ENCODE measurements at places on chromosomes 7 and 10.

DNA sequence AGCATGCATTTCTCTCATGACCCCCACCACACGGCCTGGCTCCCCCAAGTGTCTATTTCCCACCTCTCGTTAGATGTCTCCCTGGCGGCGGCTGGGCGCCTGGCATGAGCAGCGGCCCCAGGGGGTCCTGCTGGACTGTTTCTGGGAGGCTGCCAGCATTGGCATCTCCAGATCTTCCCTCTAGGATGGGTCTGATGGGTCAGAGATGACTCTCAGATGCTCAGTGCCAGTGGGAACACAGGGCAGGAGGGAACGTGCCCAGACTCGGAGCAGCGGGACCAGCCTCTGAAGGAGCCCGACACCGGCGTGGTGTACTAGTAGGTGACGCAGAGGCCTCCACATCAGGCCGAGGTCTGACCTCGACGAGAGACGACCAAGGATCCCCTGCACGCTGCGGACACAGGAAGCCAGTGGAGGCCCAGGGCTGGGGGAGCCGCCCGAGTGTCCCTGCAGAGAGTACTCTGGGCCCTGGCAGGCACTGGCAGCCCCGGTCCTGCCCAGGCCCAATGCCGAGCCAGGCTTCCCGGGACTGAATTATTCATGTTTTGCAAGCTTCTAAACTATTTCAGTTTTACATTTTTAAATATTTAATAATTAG lies 238.8 kb downstream of the ELFN1 start:
- DNase-seq, result no peak

- peak; percentile 54 for DNase-seq
Observed at GRCh38 chr10:5776881-5777197, 36.4 kb downstream of the GDI2 start.

DNA sequence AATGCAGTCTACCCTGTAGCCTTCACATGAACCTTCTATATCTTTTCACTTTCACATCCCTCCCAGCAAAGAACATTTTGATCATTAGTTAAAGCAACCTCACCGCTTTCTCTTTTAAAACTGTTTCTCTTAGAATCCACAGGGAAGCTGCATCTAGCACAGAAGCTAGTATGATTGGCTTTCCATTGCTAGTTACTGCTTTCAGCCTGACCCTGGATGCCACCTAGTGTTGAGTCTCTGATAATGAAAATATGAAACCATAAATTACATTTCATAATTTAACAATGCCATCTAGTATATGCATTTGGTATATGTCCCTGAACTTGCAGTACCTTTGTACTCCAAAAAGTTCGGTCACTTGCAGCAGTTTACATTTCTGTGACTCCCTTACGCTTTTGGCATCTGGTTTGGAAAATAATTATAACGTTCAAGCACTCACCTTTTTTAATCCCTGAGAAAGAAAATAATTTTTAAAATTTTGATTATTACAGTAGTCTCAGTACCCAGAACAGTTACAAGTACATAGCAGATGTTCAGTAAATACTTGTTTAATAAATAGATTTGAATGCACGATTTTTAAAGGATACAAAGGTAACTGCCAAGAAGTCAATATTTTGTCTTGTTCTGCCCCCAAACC lies 22.7 kb downstream of the CISD1 start:
- peak; percentile 30 for DNase-seq

DNA sequence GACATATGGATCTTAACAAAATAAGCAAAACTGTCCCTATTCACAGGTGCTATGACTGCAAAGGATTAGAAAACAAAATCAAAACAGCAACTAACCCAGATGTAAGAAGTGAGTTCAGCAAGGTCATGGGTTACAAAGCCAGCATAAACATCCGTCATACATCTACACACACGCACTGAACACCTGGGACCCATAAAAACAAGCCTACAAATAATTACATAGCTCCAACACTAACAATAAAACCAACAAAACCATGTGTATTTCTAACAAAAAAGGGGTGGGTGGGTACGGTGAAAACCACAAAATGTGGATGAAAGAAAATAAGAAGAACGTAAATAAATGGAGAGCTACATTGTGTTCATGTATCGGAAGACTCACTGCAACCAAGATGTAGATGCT lies 256.8 kb downstream of the ELFN1 start:
- DNase-seq, result no peak

- DNase-seq, result no peak
Observed at GRCh38 chr10:105797234-105797890, 1156.3 kb downstream of the SORCS3 start.

- peak; percentile 32 for DNase-seq
Observed at GRCh38 chr7:94907811-94908322, 473 bp downstream of the PPP1R9A start.

- DNase-seq, result no peak
Observed at GRCh38 chr7:69309601-69310000, 288.7 kb upstream of the AUTS2 start.

- peak; percentile 53 for DNase-seq
Observed at GRCh38 chr10:21401196-21401595, 124.3 kb downstream of the SKIDA1 start.

DNA sequence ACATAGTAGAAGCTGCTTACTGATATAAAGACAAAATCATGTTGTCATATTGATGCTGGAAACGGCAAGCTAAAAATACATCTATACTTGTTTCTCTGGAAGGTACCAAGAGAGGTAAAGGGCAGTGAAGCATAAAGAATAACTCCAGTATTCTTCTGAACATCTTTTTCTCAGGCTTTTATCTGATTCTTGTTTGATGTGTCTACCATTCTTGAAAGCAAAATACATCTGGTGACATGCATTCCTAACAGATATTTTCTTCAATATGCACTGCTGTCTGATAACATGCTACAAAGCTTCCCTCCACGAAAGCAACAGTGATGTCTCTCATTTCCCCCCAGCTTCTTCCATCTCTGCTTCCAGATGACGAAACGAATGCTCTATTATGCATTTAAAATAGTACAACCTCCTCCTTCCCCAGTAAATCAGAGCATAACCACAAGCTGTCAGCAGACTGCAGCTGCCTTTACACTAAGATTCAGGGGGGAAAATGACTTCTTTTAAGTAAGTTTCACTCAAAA lies 100.8 kb downstream of the ARHGAP21 start:
- no peak for DNase-seq

GRCh38 chr10:112960151-112960681 lies 10.2 kb downstream of the TCF7L2 start:
- peak; percentile 6 for DNase-seq

- DNase-seq, result no peak
Observed at GRCh38 chr10:2334575-2334974, 597.2 kb upstream of the ADARB2 start.

DNA sequence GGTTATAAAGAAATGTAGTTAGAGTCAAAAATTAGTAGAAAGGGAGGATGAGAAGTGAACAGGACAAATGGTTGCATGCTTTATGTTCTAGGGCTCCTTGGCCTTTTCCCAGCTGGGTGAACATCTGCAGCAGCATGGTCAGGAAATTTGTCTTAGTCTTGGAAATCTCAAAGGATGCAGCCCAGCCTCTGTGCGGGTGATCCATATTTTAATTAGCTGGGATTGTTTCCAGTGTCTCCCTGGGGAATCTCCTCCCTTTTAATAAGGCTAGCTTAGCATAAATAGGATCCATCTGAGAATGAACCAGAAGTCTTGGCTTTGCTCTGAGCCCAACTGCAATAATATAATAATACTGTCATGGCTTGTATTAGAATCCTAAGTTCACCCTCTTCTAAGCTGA lies 198.3 kb downstream of the PRKG1 start:
- DNase-seq, result no peak

DNA sequence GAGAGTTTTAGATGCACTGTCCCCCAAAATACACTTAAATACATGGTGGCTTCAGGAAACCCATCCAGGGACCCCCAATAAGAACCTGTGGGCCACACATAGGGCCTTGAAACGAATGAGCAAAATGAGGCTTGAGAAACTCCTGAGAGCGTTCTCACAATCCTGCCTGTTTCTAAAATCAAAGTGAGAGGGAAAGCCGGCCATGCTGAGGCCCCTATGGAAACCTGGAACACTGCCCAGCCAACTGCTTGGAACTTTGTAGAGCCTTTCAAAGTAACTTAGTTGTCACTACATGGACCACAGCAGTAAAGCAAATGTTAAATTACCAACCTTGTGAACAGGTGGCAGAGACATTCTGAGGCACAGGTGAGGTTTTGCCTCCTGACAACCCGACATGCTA lies 13.4 kb downstream of the SGMS1 start:
- no peak for DNase-seq

DNA sequence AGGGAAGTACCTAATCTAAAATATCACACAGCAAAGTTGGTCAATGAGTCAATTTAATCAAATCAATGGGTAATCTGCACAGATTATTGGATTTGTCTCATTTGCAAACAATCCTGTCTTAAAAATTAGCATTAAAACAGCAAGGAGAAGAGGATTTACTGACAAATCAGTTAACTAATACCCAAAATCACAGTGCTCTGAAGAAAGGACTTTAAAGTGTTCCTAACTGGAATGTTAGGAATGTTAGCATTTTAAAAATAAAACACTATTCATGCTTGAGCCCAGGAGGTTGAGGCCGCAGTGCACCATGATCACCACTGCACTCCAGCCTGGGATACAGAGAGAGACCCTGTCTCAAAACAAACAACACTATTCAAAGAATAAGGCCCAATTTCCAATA lies 83.1 kb downstream of the CHCHD3 start:
- no peak for DNase-seq

- peak; percentile 46 for DNase-seq
Observed at GRCh38 chr10:59079386-59080226, 96.8 kb upstream of the PHYHIPL start.

- DNase-seq, result peak; percentile 53
Observed at GRCh38 chr10:102150970-102151773, 1.0 kb upstream of the NOLC1 start.

DNA sequence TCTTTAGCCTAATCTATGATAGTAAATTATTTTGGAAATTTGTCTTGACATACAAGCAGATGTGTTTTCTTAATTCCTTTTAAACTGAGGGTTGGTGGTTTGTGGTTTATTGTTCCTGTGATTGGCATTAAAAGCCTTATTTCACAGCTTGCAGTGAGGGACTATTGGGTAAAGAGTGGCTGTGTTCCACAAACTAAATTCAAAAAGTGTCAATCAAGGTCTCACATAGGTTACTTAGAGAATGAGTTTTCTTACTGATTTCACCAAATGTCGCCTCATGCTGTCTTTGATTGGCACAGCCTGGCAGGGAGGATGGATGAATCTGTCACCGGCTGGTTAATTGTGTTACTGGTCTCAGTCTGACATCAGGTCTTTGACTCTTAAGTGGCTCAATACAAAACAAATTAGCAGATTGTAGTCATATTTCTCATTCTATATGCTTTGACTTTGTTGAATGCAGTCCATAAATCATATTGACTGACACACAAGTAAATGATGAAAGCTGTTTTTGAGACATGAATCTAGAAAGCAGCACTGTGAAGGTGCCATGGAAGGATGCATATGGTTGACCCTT lies 66.8 kb upstream of the CYP26C1 start:
- DNase-seq, result no peak

DNA sequence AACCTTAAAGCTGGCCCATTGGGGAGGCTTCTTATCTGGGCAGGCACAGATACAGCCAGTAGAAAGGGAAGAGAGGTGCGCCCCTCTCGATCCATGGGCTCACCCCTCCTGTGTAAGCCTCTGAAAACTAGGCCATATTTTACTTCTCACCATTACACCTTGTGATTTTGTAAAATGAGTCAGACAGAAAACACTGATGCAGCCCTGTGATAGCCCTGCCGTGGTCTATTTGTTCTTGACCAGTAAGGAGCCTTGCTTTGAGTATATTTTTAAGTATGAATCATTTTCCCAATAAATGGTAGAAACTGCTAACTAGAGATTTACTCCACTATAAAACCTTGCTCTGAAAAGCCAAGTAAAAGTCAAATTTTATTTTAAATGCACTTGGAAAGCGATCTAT lies 329.8 kb upstream of the MBL2 start:
- DNase-seq, result no peak

DNA sequence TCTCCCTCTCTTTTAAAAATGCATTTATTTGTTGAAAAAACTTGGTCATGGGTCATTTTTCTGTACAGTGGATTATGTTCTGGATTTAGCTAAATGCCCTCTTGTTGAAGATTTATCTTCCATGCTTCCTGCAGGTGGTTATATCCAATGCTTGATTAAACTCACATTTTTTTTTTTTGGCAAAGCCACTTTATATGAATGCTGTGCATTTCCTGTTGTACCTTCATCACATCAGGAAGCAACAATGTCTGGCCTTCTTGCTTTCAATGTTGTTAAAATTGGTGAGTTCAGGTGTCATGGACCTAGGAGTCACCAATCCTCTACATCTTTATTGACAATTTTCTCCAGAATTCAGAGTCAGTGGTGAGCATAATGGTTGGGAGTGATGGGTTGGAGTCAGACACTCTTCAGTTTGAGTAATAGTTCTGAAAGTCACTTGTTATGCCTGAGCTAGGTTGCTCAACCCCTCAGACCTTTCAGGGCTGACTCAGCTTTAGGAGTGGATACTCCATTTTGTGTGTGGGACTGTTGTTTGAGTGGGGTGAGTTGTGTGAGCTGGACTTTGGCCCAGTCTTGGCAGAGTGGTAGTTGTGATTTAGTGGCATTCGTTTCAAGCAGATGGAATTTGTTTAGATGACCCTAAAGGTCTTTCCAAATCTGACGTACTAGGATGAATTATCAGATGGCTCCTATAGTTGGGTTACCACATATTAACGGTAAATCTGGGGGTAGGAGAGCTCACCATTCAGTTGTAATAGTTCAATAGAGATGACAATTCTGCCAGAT lies 213.5 kb upstream of the ZNF32 start:
- DNase-seq, result peak; percentile 52

- no peak for DNase-seq
Observed at GRCh38 chr10:96637709-96638108, 50.9 kb upstream of the TM9SF3 start.

DNA sequence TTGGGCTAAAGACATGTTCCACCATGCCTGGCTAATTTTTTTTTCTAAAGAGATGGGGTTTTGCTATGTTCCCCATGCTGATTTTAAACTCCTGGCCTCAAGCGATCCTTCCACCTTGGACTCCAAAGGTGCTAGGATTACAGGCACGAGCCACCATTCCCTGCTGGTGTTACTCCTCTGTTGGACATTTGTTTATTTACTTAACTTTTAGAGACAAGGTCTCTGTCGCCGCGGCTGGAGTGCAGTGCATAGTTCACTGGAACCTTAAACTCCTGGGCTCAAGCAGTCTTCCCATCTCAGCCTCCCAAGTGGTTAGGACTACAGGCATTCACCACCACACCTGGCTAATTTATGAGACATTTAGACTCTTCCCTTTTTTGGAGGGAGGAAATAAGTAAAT lies 38.9 kb downstream of the CCAR1 start:
- no peak for DNase-seq

- DNase-seq, result no peak
Observed at GRCh38 chr10:91805110-91805838, 7.0 kb downstream of the TNKS2 start.

Measured in Daoy (cell line).